ENCODE measurements at places on chromosomes 3 and 15.

- no peak for DNase-seq
These were observed 253.3 kb upstream of the TBC1D5 start for GRCh38 chr3:17995769-17996168.

GRCh38 chr15:71440489-71441110 is 325.3 kb downstream of the THSD4 start:
- no peak for DNase-seq

- peak; percentile 57 for DNase-seq
These were observed 24.3 kb downstream of the VIPR1 start for GRCh38 chr3:42526616-42527367.

DNA sequence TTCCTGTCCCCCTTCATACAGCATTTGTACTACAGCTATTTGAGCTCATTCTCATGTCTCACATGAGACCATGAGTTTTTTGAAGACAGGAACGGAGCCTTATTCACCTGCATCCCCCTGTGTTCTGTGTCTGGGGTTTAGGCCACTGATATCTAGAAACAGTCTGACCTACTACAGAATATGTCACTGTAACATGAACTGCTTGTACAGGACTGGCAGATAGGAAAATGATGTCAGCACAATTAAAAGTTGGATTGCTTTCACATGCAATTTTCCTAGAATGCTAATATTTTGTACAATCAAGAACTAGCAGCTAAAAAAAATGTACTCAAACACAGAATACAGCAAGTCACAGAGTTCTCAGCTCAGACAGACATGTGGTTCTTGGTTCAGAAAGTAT is 90.8 kb upstream of the FGF12 start:
- DNase-seq: no peak

DNA sequence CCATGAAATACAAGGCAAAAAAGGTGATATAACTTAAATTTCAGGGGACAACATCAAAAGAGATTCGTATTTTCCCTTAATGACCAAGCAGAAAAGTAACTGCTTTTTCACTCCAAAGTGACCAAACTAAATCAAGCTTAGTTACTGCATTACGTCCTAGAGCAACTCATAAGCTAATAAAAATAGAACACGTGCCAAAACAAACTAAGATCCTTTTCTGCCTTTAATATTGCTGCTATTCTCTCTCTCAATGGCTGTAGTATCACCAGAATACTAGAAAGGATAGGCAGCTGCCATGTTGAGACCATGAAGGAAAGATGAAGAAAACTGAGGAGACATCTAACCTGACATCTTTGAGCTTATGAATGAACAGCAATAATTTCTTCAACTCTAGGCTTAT is 43.3 kb downstream of the UBXN7 start:
- DNase-seq: no peak

DNA sequence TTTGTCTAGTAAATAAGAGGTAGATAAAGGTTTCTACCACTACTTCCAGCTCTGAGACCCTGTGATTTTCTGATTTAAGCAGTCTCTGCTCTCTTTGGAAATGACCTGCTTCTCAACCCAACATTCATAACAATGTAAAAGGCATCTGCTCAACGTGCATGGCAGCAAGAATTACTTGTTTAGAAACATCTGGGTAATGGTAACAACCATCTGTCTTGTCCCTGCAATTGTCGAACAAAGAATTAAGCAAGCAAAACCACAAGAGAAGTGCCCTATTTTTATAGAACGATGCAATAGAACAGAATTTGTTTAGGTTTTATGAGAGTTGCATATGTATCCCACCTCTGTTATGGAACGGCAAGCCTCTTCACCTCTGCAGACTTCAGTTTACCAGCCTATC is 7.1 kb upstream of the FSIP1 start:
- DNase-seq: no peak

- peak; percentile 13 for DNase-seq
These were observed 29.6 kb upstream of the CSTA start for GRCh38 chr3:122295266-122296062.

GRCh38 chr3:194046995-194047645 is 88.8 kb upstream of the HES1 start:
- no peak for DNase-seq

- peak; percentile 4 for DNase-seq
These were observed 688 bp downstream of the SETD5 start for GRCh38 chr3:9397906-9398699.

GRCh38 chr15:40232625-40233070 is 6.2 kb upstream of the PAK6 start:
- DNase-seq: no peak

- no peak for DNase-seq
These were observed 146.3 kb downstream of the ALCAM start for GRCh38 chr3:105513042-105513441.

- no peak for DNase-seq
These were observed 53.5 kb downstream of the PFN2 start for GRCh38 chr3:149917124-149917667.

GRCh38 chr3:136626493-136626892 is 125.7 kb downstream of the STAG1 start:
- no peak for DNase-seq

DNA sequence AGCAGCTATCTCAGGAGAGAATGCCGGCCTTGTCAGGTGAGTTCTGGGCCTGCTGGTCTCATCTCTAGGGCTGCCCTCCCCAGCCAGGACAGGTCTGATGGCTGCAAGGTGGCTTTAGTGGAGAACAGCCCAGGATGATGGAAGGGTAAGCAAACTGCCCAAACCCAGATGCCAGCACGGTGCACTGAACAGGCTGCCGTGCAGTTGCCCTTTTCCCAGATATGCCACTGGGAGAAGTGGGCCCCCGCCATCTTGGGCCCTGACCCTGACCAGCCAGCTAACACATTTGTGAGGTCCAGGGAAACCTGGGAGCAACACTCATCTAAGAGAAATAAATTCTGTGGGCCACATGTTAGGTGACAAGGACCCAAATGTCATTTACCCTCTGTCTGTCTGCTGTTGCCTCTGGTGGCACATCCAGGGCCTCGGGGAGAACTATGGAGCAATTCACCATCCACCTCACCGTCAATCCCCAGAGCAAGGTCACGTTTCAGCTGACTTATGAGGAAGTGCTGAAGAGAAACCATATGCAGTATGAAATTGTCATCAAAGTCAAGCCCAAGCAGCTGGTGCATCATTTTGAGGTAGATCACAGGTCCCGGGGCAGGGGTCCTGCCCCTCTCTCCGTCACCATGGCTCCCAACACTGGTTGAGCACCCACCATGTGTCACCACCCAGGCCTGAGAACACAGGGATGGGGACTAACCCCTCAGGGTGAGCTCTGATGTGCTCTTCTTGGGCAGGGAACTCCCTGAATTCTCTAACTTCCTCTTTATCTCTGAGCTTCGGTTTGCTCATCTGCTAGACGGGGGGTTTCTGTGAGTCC is 1.8 kb downstream of the ITIH1 start:
- DNase-seq: no peak

GRCh38 chr3:191275751-191276150 is 53.4 kb upstream of the CCDC50 start:
- DNase-seq: no peak

DNA sequence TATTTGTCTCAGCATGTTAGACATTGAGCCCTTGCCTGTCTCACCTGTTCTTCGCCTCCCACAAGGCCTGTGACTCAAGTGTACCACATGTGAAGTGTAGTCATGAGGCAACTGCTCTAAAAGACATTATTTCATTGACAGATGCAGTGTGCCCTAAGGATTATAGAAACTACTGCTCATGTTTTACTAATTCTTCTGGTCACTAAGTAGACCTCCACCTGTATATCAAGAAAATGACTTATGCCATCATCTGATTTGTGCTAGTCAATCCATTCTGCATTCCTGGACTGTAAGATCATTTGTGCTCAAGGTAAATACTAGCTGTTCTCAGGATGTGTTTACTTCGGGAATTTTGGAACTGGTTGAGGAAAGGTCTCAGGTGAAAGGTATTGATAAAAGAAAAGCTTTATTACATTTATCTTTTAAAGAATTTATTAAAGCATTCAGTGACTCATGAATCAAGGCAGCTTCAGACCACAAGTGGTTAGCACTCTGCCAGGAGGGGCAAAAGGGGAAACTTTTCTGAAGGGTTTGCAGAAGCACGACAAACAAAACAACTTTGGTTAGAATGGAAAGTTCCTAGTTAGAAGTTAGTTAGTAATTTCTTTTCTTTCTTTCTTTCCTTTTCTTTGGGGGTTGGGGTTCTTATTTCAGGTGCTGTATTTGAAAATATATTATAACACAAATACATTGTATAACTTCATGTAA is 465.3 kb upstream of the CBLB start:
- DNase-seq: peak; percentile 28

DNA sequence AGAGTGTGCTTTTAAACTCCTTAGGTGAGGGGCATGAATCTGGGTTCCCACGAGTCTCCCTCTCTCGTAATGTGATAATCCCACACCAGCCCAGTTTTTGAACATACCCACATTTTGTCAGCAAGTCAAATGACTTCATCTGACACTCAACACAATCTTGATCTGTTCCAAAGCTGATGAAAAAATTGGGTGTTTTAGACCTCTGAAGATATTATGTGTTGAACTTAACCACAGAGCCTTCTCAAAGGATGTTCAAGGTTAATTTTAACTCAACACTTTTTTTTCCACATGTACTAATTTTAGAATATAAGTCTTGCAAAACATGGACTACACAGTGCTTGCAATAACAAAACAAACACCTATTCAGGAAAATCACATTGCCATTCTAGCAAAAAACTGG is 123.1 kb downstream of the TGFBR2 start:
- DNase-seq: no peak

DNA sequence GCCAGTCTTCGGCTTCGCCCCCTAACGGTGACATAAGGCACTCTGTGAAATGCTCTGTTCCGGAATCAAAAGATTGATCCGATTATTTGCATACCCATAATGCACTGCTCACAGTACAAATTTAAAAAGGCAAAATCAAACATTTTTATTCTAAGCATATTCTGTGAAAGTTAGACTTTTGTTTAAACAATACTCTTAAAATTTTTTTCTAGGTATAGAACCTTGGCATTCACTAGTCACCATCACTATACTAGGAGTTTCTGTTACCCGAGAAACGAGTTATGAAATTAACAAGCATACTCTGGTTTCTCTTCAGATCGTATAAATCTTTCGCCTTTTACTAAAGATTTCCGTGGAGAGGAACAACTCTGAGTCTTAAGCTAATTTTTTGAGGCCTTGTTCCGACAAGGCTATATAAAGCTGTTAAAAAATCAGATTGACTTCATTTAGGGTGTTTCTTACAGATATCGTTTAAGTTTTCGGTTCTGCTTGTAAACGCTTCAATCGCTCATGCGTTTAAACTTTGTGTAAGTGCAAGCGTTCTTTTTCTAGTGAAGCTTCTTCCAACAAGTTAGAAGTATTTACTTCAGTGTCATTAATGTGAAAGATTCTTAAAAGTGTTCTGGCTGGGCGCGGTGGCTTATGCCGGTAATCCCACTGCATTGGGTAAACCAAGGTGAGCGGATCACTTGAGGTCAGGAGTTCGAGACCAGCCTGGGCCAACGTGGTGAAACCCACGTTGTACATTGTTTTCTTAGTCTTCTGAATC is at the start of gene RNU5B-1:
TSS of gene RNU5B-1 (plus strand) at position 297 of the 769 bp plus-strand sequence.
- peak; percentile 87 for DNase-seq

DNA sequence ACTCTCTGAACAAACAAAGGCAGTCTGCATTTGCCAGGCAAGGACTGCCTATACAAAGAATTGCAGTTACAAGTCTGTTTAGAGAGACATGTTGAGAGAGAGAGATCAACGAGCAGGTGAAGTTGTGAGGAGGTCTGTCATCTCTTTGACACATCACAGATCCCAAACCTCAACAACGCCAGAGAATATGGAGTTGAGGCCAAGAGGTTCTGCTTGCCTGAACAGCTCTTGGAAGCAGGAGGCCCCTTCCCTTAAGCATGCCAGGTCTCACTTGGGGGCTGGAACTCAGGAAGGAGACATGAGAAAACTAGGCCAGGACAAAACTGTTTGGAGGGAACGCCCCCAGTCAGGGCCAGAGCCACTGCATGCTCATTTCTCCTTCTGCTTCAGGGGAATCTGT is 22.3 kb upstream of the MUSTN1 start:
- DNase-seq: no peak

- DNase-seq: no peak
These were observed 15.6 kb downstream of the MELTF start for GRCh38 chr3:197014024-197014423.

DNA sequence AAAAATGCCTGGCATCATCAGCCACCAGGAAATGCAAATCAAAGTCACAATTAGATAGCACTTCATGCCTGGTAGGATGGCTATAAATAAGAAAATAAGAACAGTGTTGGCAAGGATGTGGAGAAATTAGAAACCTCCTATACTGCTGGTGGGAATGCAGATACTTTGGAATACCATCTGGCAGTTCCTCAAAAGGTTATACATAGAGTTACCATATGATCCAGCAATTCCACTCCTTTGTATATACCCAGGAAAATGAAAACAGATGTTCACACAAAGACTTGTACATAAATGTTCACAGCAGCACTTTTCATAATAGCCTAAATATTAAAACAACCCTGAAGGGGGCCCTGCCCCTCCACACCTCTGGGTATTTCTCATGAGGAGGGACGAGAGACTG is 13.7 kb downstream of the ACSBG1 start:
- DNase-seq: no peak

DNA sequence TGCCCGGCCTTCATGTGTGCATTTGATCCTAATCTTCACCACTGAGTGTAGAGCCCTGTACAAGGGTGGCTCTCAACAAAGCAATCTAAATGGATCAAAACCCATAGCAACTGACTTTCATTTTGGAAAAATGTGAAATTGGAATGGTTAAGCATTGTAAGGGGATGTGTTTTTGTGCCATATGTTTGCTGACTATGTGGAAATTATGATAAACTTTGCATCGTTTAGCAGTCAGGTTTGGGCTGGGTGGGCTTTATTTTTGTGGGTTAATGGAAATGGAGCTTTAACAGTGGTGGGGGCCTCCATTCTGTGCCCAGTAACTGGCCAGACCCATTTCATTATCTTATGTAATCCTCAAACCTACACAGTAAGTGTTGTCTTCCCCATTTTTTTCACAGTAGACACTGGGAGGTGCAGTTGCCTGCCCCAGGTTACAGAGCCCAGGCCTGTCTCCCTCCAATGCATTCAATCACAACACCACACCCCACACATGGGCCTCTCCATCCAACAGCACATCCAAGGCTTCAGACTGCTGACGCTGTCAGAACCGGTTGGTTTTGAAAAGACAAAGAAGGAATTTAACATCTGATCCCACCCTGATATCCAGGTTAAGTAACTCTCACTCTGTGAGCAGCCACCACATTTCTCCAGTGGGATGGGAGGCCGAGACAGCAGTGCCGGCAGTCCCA is 136.3 kb upstream of the ABHD17C start:
- DNase-seq: no peak

GRCh38 chr3:133440652-133441051 is 40.8 kb downstream of the BFSP2 start:
- no peak for DNase-seq

- peak; percentile 73 for DNase-seq
These were observed at the start of gene PLSCR2 for GRCh38 chr3:146469150-146470017. Gene PLSCR2 (minus strand): TSS chr3:146469561. CDS start chr3:146459904, 9,657 bp downstream.

- no peak for DNase-seq
These were observed 15.4 kb downstream of the PLSCR1 start for GRCh38 chr3:146529021-146529420.

Data from CD4-positive, alpha-beta T cell treated with Interleukin-6 at 100 ng/mL for 8 hours (primary cell).